ENCODE measurements at places on chromosomes 1 and 21.
A peak's percentile ranks its signal among the peaks of the same experiment; 100 is the strongest.

DNA sequence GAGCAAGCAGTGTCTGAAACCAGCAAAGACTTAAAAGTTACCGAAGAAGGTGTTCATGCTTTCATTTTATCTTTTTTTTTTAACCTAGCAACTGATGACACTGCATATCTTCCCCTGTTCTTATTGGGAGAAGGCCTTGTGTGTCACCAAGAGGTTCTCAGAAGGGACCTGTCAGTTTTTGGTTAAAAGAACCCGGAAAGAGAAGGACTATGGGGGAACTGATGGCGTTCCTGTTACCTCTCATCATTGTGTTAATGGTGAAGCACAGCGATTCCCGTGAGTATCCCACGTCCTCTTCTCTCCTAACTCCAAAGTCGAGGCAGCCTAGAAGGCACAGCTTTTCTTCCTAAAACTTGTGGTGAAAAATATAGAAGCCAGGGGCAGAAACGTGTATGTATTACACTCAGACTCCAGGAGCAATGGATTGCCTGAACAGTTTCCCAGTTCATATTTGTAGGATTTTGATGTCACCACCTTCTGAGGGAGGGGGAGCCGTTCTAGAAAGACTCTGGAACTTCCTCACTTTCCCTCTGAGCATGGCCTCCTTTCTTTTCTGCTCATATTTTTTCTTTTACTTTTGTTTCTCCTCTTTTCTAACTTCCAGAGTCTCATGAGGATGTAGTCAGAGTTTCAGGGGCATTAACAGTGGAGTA is at the start of gene MR1:
Gene MR1 (plus strand): TSS at position 185 of the 653 bp plus-strand sequence. CDS start 25 bp downstream, at position 210.
- no peak for DNase-seq

DNA sequence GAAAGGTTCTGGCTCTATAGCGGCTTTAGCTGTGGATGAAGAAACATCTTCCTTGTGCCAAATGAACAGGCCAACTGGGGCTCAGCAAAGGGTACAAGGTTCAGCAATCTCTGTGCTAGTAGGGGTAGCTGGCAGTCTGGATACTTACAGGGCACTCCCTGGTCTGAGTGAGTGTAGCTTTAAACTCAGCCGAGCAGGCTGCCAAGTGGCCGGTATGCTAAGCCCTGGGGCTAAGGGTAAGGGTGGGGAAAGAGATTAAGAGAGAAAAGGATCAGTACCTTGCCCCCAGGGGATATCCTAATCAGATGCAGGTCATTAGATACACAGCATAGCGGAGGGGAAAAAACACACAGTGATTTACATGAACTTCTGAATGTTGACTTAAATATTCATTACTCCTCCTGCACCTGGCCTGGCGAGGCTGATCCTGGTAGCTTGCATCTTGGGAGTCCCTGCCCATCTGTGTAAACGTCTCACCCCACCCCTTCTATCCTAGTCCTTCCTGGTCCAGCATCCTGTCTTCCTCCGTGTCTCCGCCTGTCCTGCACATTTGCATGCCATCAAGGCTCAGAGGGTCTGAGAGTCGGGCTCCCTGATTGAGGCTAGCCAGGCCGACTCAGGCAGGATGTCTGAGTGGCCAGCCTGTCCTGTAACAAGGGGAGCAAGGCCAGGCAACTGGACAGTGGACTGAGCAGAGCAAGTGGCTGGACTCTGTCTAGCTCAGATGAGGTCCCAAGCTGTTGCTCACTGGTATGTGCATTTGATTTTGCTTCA is 39.5 kb upstream of the CNTN2 start:
- no peak for DNase-seq

- no peak for DNase-seq
These were observed 444.1 kb downstream of the PLPP3 start for GRCh38 chr1:56135069-56135863.

- no peak for DNase-seq
These were observed 94.0 kb downstream of the CLIC6 start for GRCh38 chr21:34762786-34763185.

DNA sequence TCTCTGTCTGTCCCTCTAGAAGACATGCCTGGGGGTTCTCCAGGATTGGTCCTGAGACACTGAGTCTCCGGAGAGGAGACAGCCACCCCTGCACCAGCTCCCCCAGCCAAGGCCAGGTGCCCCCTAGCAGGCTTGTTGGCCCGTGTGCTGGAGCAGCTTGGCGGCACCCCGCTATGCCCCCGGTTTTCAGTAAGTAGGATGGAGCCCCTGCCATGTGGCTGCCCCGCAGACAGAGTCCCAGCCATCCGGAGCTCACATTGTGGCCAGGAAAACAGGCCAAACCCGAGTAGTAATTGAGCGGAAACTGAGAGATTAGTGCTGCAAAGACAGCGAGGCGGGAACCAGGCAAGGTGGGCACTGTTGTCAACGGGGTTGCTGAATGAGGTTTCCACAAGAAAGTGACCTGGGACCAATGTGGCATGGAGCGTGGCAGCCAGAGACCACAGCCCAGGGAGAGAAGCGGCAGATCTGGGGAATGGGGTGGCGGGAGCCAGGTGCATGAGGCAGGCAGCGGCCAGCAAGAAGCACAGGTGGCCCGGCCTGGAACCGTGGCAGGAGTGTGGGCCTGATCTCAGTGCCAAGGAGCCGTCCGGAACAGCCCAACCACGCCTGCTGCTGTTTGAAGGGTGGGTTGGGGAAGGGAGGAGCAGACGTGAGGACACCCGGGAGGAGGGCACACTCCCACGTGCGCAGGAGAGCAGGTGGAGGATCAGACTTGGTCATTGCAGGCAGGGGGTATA is 137.4 kb upstream of the VAMP3 start:
- DNase-seq, result no peak

- no peak for DNase-seq
These were observed 37.4 kb upstream of the ERRFI1 start for GRCh38 chr1:8063298-8064036.

GRCh38 chr1:13701271-13701640 is 1.3 kb downstream of the PRDM2 start:
- no peak for DNase-seq

GRCh38 chr1:25206201-25206600 is 26.1 kb downstream of the SYF2 start:
- no peak for DNase-seq

- no peak for DNase-seq
These were observed 65.4 kb upstream of the KRTAP19-8 start for GRCh38 chr21:31103571-31104265.

GRCh38 chr1:185440877-185441276 is 123.8 kb upstream of the IVNS1ABP start:
- DNase-seq, result no peak

DNA sequence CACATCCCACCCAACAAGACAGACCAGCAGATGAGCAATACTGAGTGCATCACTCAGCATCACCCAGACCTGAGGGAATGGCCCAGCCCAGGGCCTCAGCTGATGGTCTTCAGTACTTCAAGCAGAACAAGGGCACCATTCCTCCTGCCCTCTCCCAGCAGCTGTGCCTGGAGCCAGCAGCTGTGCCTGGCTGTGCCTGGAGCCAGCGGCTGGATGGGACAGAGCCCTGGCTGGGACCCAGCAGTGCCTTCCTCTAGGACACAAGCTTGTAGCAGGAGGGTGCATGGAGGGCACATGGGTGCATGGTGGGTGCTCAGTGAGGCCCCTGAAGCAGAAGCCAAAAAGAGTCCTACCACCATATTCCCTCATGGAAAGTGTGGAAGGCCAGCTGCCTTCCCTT is 583.8 kb downstream of the NPHP4 start:
- no peak for DNase-seq

DNA sequence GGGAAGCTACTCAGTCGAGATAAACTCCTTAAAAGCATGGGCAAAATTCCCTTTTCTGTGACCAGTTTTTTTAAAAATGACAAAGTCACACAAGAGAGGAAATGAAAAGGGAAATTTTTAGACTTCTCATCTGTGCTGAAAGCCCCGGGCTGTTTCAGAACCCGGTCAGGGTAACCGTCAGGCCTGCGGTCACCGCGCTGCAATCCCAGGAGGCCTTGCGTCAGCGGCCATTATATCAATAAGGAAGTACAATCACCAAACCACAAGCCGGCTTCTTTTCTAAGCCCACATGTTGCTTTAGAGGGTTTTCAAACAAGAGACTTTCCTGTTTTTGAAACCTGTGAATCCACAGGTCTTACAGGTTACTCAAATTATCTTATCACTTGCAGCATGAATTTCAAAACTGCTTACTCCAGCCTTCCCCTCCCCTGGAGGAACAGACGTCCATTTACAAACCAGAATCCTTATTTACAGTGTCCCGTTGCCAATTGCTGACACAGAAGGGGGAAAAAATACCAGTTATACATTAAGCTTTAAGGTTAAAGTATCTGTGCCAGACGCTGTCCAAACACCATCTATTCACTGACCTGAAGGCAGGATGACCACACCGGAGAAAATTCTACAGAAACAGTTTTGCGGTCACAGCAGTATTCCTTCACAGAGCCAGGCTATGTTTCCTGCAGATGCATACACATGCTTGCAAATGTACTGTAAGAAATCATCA is 165.3 kb downstream of the TOMM20 start:
- DNase-seq, result peak; percentile 89

- DNase-seq, result peak; percentile 24
These were observed 25.6 kb downstream of the SAMSN1 start for GRCh38 chr21:14520535-14520934.

- no peak for DNase-seq
These were observed 352.4 kb downstream of the LTN1 start for GRCh38 chr21:28640326-28640725.

- peak; percentile 90 for DNase-seq
These were observed 75.2 kb downstream of the MPZL1 start for GRCh38 chr1:167797015-167797414.

DNA sequence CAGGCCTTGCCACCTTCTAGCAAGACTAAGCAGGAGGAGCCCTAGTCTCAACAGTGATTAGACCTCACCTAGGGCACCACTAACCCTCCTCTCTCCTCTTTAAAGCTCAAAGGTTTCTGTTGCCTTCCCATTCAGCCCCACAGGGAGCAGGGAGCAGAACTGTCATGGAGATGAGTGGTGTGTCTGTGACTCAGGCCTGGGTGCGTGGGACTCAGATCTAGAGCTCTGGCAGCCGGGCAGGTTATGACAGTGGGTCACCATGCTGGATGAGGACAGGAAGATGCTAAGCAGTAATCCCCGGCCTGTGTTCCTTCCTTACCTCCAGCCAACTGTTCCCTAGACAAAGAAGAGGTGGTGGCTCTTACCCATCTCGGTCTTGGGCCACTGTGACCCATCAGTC is 60.1 kb upstream of the COA6 start:
- DNase-seq, result no peak

DNA sequence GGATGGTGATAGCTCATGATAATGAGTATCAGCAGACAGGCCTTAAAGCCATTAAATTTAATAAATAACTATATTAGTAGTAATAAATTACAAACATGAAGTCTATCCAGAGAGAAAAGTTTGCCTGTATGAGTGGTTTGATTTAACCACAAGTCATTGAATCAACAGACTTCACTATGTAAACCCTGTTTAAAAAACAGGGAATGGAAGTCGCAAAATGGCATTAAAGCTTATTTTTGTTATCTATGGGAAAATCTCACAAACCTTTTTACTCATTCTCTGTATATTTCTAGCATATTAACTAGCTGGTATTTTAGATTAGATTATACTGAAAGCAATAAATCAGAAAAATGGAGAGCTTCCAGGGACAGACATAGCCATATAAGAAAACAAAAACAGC is 45.3 kb downstream of the SASS6 start:
- no peak for DNase-seq

GRCh38 chr1:27659497-27660299 is 12.3 kb downstream of the IFI6 start:
- DNase-seq, result peak; percentile 90

All from tibial artery (tissue), 4 donors.